ENCODE measurements at places on chromosomes 13 and 19.
A peak's percentile ranks its signal among the peaks of the same experiment; 100 is the strongest.

DNA sequence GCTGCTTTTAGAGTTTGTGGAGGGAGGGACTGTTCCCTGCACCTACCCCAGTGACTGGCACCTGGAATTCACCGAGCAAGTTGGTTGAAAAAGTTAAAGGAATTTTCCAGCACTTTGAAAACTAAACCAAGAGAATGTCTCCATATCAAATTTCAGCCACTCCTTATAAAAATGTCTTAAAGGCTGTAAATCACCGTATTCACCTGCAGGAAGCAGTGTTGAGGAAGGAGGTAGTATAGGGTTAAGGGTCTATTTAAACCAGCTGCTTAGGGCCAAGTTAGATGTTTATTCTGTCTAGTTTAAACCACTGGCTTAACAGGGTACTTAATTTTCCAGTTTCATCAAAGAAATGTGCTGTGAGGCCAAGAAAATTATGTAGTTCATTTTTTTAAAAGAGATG lies 3.8 kb upstream of the RAB20 start:
- no peak for DNase-seq

GRCh38 chr19:12833738-12834565 lies 427 bp downstream of the RTBDN start:
- peak; percentile 43 for DNase-seq

GRCh38 chr13:60572855-60573254 lies 175.8 kb downstream of the TDRD3 start:
- DNase-seq, result no peak

GRCh38 chr13:41708713-41709112 lies 251.4 kb downstream of the RGCC start:
- no peak for DNase-seq

GRCh38 chr19:48530066-48530720 lies 18.6 kb upstream of the LMTK3 start:
- no peak for DNase-seq

GRCh38 chr13:80962855-80963254 lies 621.9 kb upstream of the SPRY2 start:
- no peak for DNase-seq

- DNase-seq, result no peak
These were observed 525.9 kb downstream of the FGF9 start for GRCh38 chr13:22196777-22197176.

- DNase-seq, result no peak
These were observed 1.9 kb downstream of the RFXANK start for GRCh38 chr19:19193926-19194325.

DNA sequence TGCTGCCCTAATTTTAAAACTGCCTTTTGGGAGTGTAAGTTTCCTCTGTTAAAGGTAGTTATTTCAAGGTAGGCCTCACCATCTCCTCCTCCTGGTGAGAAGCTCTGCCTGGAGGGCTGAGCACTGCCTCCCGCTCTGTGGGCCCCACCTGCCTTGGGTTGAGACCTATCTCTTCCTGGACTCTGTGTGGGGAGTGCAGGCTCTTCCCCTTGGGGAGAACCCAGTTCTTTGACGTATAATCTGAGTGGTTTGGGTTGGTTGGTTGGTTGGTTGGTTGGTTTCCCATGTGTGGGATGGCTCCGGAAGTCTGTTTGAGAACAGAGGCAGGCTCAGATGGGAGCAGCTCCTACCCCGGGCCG lies 39.1 kb downstream of the ACTN4 start:
- peak; percentile 28 for DNase-seq

DNA sequence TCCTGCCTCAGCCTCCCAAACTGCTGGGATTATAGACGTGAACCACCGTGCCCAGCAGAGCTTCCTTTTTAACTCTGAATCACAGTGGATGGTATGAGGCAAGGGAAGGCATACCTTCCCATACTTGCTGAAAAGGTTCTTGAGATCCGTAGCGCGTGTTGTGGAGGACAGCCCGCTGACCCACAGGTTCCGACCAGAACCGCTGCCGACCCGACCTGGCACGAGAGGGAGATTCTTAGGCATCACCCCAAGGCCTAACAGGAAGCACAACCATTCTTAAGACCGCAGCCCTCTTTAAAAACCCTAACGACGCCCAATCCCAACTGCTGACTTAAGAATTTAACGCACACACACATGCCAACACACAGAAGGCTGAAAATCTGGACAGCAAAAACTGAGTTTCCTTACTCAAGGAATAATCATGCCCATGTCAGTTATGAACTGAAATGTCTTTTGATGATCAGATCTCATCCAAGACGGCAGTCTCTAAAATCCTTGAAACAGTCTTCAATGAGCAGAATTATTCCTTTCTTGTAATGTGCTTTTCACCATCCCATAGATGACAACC lies 12.6 kb downstream of the SAFB2 start:
- no peak for DNase-seq

- DNase-seq, result no peak
These were observed 36.1 kb upstream of the PCDH8 start for GRCh38 chr13:52884429-52885010.

DNA sequence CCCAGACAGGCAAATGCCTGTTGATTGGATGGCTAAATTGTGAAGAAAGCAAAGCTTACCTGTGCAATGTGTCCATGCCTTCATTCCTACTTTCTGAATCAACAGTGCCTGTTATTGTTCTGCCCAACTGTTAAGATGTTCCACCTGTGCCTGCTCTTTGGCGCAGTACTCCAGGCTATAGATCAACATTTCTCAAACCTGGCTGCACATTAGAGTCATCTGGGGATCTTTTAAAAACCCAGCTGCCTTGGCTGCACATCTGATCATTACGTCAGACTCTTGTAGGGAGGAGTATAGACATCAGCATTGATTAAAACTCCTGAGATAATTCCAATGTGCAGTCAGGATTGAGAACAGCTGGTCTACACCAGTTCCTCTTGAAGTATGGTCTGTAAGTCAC lies 16.2 kb upstream of the CPB2 start:
- no peak for DNase-seq

- no peak for DNase-seq
These were observed 227.0 kb downstream of the SPRY2 start for GRCh38 chr13:80113714-80114454.

Measured in stimulated activated CD8-positive, alpha-beta memory T cell treated with anti-CD3 and anti-CD28 coated beads, Interleukin-7, amount 100 ng/mL, for 4 hours (primary cell).